ENCODE measurements at places on chromosomes 5 and 9. TPM values are rescaled to one million over a fixed set of nuclear protein-coding genes. Genes with fewer than 3 reads are reported as not detected.

MARCHF3 gene
- 10.9 TPM for total RNA-seq

PCDHGC4 gene
- 0.26 TPM for total RNA-seq

GDA gene
- not detected for total RNA-seq

CDO1 gene
- total RNA-seq: 7.9 TPM

SH3RF2 gene
- total RNA-seq: 1.4 TPM

TRIM36 gene
- 0.09 TPM for total RNA-seq

Measured in pericardium fibroblast (primary cell).